ENCODE measurements at places on chromosomes 12 and 14.

DNA sequence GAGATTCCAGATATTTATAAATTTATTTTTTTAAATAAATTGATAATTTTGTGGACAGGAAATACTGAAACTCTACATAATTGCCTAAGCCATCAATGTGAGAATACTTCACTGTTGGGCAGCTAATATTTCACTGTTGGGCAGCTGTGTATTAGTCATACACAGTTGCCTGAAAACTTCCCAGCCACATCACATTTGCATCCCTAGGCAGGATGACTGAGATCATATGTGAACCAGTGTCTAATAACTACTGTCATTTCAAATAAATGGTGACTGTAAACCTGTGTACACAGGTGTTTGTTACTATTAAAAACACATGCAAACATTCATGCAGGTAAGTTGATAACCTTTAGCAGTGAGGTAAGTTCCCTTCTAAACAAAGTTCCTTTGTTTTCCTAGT is 43.9 kb downstream of the TMTC3 start:
- peak; percentile 33 for DNase-seq

DNA sequence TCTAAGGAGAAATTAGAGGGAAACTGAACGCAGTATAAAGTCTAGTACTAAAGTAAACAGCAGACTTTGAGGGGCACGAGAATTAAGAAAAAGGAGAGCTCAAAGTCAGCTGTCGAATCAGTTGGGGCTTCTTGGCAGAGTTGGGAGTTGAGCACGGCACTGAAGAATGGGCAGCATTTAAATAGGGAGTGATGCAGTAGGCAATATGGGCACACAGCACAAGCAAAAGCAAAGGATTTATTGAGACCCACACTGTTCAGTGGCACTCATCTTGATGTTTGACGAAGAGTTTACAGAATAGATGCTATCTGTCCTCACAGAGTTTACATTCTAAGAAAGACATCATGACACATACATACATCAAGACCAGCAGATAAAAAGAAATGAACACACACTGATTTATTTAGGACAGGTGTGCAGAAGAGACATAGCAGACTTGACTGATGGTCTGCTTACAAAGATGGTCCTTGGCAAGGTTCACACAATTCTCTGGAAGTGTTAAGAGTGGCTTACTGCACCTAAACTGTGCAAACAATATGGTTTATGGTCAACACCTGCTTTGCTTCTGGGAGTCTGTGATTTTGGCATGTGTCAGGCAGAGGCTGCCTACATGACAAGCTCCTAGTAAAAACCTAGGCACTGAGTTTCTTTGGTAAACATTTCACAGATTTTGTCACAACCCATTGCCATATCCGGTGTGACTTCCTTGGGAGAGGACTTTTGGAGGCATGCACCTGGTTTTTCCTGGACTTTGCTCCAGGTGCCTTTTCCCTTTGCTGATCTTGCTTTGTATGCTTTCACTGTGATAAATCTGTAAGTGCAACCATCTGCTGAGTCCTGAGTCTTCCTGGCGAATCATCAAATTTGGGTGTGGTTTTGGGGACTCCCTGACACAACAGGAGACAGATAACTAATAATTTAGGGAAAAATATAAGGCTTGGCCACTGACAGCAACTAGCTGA is 26.3 kb downstream of the ALKBH1 start:
- peak; percentile 13 for DNase-seq

GRCh38 chr12:21571046-21571445 is 33.6 kb downstream of the GYS2 start:
- no peak for DNase-seq

GRCh38 chr14:71607056-71607455 is 325.2 kb upstream of the RGS6 start:
- no peak for DNase-seq

DNA sequence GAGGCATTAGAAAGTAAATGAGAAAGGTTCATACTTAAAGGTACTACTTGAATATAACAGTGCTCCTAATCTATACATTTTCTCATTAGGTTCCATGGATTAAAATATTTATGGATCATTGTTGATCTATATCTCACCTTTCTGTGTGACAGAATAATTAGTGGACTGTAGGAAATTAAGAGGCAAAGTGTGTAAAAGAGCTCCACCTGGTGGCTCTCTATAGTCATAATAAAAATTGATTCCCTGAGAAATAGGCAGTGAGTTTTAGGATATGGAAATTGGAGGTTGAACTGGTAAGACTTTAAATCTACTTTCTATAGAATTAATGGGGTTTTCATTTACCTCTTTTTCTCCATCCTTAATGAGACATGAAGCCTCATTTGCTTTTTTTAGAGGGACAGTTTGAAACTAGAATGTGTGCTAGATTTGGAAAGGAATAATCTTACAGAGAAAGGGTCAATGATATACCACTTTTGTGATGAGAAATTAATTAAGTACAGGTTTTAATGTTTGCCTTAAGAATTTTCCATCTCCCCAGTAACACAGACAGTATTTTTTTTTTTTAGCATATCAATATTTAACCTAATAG is 11.8 kb upstream of the DERA start:
- DNase-seq: peak; percentile 43

DNA sequence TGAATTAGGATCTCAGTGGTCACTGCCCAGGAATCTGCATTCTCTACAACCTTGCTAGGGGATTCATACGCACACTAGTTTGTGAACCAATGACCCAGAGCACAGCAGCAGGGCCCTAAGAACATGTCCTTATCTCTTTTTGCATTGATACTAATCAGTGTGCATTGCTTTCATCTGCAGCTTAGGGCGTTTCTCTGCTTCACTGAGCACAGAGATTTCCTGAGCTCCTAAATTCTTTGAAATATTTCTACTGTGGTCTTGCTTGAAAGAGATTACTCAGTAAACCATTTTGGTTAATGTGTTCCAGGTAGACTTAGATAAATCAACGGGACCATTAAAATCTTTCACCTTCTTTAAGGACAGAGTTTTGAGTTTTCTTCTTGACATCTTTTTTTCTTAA is 351.3 kb upstream of the KITLG start:
- no peak for DNase-seq

DNA sequence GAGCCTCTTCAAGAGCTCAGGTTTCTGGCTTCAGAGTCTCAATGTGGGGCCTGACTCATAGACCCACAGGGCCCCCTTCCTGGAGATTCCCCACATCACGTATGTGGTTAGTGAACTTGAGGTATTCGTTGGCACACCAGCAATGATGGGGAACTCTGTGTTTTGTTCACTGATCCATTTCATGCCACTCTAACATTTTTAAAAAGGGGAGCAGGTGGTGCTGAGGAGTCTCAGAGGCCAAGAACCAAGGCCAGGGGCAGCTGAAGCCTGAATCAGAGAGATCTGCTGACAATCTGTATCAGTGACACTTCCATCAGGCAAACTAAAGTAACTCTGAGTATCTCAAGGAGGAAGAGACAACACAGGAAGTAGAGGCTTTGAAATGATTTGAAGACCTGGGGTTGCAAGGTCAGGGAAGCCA is 323.4 kb downstream of the VRK1 start:
- DNase-seq: no peak

GRCh38 chr12:124363353-124363965 is 68.6 kb downstream of the RFLNA start:
- DNase-seq: no peak

DNA sequence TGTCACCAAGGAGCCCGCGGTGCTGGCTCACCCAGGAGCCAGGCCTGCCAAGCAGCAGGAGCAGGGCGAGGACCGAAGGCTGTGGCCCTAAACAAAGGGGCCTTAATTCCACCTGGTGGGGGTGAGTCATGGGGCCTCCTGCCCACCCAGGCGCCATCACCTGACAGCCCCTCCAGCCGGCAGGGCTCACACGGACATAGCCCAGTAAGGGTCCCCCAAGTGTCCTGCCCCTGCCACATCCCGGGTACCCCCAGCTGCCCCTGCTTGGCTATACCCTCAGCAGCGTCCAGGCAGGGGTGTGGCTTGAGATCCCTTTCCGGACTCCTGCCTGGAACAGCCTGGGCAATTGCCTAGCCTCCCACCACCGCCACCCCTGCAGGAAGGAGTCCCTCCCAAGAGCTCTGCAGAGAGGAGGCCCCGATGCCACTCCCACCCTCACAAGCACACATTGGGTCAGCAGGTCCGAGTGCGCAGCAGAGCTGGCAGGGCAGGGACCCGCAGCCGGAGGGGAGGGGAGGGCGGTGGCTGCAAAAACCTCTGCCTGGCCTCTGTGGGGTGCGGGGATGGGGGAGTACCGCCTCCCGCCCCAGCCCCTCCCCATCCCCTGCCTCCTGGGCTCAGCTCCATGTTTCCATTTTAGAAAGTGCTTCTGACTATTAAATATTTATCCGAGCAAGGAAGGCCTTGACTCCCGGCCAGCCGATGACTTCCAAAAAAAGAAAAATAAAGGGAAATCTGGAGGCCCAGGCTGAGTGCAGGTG is 4.6 kb downstream of the AHNAK2 start:
- peak; percentile 97 for DNase-seq

DNA sequence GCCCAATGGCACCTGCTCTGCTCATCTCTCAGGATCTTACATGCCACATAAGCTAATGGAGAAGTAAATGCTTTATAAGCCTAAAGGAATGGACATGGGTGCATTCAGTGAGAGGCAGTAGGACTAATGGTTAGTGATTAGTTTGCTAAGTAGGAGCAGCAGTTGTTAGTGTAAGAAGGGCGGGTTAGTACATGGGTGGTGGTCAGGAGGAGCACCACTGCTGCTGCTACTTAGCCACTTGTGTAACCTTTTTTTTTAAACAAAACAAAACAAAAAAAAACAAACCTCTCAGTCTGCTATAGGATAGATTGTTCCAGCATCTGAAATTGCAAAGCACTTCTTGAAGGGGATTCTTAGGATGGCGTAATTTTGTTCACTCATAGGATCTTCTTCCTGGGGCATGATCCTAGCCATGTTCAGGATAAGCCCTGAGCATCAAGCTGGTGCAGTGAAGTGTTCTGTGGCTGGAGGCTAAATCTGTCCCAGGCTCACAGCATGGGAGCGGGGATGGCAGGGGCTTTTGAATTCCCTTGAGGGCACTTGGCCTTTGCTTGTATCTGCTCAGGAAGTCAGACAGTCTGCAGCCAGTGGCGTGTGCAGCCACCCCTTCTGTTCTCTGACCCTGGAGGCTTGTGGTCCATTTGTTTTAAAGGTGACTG is 63.6 kb downstream of the CHST11 start:
- DNase-seq: no peak

GRCh38 chr12:126960221-126960620 is 1306.7 kb upstream of the TMEM132C start:
- DNase-seq: no peak

DNA sequence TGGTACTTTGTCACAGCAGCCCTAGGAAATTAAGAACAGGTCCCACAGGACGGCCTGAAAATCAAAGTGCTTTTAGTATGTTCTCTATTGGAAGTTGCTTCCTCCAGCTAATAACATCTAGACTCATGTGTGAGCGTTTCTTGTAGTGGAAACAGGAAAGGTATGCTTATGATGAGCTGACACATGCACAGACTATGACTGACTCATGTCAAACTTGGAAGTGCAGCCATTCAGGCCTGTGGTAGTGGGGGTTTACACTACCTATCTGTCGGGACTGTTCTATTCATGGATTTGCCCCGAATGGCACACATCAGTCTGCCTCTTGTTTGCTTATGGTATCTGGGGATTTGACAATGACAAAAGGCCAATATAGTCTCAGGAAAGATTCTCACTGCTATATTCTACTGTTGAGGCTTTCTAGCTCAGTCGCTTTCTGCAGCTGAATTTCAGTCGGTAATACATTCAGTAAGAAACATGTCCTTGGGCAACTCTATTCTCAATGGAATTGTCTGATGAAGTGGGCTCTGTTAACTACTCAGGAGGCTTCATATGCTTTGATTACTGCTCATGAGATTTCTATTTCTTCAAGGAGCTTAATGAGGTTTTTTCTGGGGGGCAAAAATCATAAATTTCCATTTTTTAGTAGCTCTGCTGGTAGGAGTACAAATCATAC is 270.3 kb upstream of the DAAM1 start:
- no peak for DNase-seq

- no peak for DNase-seq
Observed at GRCh38 chr14:53741479-53742232, 215.0 kb downstream of the BMP4 start.

DNA sequence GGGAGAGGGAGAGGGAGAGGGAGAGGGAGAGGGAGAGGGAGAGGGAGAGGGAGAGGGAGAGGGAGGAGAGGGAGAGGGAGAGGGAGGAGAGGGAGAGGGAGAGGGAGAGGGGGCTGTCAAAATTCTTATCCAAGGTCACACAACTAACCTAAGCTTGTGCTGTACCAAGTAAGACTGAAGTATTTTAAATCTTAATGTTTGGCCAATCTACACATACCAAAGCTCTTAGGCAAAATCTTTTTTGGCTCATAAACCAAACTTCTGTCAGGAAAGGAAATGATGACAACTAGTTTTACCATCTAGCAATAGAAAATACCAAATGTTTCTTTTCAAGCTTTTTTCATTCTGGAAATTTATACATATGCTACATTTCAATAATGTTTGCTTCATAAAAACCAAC is 33.8 kb downstream of the CCDC38 start:
- peak; percentile 87 for DNase-seq

DNA sequence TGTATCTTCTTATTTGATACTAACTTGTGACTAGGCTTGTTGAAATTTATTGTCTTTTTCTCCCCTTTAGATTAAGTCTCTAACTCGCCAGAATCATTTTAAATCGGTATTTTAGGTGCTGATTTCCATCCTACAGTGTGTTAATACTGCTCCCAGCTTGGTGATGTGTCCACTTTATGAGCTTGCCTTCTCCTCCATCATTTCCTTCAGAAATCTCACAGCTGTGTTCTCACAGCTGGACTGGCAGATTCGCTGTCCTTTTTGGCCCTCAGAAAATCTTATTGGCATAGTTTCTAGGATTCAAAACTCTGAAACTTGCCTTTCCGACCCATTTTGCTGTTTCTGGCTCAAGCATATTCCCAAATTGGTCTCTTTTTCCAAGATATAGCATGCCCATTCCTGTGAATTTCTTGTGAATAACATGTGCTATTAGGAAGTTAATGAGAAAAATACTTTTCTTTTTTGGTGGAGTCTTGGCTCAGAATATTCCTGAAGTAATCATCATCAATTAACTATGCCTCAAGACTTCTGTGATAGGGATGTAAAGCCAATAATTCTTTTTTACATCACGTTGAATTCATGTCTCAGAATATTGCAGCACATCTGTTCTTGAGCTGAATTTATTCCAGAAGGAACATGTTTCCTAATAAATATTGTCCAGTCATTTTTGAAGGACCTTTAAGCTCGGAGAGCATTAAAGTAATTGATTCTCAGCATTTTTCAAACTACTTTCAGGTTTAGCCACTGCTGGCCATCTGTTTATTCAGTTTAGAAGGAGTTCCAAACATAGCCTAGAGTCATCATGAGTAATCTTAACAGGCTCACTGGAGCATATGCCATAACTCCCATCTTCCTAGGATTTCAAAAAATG is 50.0 kb upstream of the USP44 start:
- DNase-seq: peak; percentile 66

All from fibroblast of the aortic adventitia (primary cell).